H1 (cell line): ENCODE measurements at places on chromosomes 2 and 18. TPM values are rescaled to one million over a fixed set of nuclear protein-coding genes. Genes with fewer than 3 reads are reported as not detected.

DNA sequence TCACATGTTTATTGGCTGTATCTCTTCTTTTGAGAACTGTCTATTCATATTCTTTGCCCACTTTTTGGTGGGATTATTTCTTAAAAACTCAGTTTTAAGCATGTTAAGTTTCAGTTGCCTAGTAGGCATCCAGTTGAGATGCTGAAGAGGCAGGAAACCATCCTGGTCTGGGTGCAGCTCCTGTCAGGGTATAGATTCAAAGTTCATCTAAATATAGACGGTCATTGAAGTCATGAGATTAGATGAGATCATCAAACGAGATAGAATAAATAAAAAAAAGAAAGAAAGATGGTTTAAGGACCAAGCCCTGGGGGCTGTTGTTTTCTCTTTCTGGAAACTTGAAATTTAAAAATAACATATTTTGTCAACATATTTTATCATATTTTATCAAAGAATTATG lies 9.2 kb upstream of the DNAH7 start:
- no peaks in the 10 kb centered on the region for H3K36me3 ChIP-seq
- H3K4me1 ChIP-seq: no peaks in the 10 kb centered on the region; the same call in 1 of the 2 replicates
- no peak overlapping the region for H3K27ac ChIP-seq
- no peaks in the 10 kb centered on the region for H3K27me3 ChIP-seq
- no peak overlapping the region for H3K4me3 ChIP-seq

IER3IP1 gene
- total RNA-seq: 7.9 and 8.5 TPM in 2 replicates

ZDBF2 gene
- total RNA-seq: 15.3 and 17.2 TPM in 2 replicates

DNA sequence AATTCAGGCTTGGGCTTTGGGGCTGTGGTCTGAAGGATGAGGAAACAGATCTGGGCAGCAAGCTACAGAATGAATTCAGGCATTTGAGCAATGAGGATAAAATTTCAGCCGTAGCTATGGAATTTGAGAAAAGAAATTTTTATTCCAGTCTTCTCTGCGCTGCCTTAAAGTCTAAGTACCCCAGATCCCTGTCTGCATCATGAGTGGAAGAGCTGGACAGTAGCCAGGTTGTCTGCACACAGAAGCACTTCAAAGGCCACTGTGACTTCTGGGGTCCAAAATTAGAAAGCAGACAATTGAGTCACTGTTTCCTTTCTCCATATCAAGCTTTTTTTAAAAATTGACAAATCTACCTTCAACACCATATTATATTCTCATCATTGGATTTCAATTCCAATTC lies 787.6 kb upstream of the GCFC2 start:
- no peaks in the 10 kb centered on the region for H3K27me3 ChIP-seq
- DNase-seq: no peak
- no peaks in the 10 kb centered on the region for H3K36me3 ChIP-seq
- no peak overlapping the region for H3K27ac ChIP-seq
